T-cell (primary cell): ENCODE measurements at places on chromosomes 12 and 14.

- DNase-seq = no peak
Observed at GRCh38 chr12:132495629-132496357, 5.8 kb downstream of the FBRSL1 start.

DNA sequence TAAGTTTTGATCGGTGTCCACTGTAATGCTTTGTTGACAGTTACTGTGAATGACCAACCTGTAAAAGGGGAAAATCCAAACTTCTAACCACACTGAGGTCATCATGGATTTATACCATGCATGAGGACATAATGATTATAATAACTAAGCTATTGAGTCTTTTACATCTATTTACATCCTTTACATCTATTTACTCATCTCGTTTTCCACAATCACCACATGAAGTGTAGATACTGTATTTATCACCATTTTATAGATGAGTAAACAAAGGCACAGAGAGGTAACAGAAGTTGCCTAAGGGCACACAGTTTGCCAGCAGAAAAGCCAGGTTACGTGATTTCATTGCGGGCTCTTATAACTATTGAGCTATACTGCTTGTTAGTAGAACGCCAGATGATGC is 27.9 kb upstream of the EID3 start:
- DNase-seq = no peak

DNA sequence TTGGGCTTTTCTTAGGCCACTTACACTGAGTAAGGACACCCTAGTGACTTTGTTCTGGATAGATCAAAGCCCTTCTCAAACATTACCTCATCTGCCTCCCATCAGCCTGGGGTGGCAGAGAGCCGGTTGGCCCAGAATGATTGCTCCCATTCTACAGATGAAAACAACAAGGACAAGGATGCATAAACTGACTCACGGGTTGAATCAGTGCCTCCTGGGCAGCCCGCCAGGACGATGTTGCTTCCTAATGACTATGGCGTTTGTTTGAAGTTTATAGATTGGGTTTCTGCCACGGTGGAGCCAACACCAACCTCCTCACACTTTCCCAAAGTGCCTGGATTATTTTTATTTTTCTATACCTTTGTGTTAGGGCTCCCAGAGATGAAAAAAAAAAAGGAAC is 3.6 kb upstream of the VRK1 start:
- no peak for DNase-seq

DNA sequence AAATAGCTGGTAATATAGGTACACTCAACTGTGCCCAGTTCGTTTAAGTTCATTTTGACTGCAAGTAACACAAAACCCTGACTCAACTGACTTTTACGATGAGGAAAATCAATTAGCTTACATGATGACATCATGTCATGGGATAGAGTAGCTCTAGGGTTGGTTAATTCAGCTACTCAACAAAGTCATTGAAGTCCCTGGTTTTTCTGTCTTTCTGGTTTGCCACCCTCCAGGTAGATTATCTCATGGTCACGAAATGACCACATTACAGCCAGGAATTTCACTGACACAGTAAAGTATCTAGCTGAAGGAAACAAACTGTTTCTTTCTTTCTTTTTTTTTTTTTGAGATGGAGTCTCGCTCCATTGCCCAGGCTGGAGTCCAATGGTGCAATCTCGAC is 68.5 kb upstream of the FUT8 start:
- no peak for DNase-seq

GRCh38 chr12:79747274-79747673 is 56.5 kb upstream of the PAWR start:
- DNase-seq = no peak
